ENCODE measurements at places on chromosomes 11 and 22.

- DNase-seq = no peak
Measured at GRCh38 chr11:44852952-44853351, 97.7 kb downstream of the TP53I11 start.

- peak; percentile 48 for DNase-seq
Measured at GRCh38 chr11:110429731-110430266, at the start of gene FDX1. TSS of gene FDX1 (plus strand) at chr11:110429948. CDS start at chr11:110430121, 173 bp downstream.

DNA sequence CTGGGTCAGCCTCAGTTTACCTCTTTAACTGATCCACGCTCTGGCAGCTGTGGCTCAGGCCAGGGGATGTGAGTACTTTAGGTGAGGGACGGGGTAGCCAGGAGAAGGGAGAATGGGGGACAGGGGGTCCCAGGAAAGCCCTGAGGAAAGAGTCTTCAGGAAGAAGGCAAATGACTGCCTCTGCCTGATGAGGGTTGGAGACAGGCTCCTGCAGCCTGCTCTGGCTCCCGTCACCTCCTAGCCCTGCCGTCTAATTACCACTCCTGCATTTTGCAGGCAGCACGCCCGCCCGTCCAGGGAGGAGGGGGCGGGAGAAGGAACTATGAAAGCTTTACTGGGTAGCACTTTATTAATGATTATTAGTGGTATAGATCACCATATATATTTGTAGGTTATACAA, 116.6 kb downstream of the CEP164 start:
- no peak for DNase-seq

GRCh38 chr11:46321757-46322156, 25.5 kb upstream of the DGKZ start:
- DNase-seq = no peak

- DNase-seq = no peak
Measured at GRCh38 chr11:131823772-131824171, 453.4 kb downstream of the NTM start.

DNA sequence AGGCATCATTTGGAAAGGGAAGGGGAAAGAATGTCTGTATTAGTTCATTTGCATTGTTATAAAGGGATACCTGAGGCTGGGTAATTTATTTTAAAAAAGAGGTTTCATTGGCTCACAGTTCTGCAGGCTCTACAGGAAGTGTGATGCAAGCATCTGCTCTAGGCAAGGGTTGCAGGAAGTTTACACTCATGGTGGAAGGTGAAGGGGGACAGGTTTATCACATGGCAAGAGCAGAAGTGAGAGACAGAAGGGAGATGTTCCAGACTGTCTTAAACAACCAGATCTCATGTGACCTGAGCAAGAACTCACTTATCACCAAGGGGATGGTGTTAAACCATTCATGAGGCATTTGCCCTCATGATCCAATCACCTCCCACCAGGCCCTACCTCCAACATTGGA, 90.6 kb downstream of the CCDC83 start:
- DNase-seq = no peak

DNA sequence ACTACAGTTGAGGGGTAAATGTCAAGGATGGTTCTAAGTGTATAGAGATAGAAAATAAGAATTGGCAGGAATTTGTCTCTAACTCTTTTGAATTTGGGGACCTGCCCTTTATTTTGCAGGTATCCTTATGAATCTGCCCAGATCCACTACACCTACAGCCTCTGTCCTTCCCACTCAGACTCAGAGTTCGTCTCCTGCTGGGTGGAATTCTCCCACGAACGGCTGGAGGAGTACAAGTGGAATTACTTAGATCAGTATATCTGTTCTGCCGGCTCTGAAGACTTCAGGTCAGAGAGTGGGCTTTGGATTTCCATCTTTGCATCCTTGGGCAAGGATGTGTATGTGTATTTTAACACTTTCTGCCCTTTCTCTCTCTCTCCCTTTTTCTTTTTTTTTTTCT, 89.7 kb downstream of the DEPDC5 start:
- no peak for DNase-seq

DNA sequence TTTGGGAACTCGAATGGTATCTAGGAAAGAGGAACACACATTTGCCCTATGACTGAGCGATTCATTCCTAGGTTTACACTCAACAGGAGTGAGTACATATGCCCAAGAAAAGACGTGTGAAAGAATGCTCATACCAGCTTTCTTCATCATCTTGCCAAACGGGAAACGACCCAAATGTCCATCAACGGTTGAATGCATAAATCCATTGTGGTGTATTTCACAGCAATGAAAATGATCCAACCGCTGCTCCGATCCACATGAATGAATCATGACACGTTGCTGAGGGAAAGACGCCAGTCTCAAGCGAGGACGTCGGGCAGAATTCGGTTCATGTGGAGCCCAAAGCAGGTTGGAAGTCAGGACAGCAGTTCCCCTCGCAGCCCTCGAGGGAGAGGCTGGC, 71.5 kb downstream of the CYTH4 start:
- no peak for DNase-seq
